ENCODE measurements at places on chromosomes 13 and 19.

- no peak for DNase-seq
Observed at GRCh38 chr19:1113986-1114483, 10.2 kb downstream of the GPX4 start.

GRCh38 chr13:41697578-41697977, 240.2 kb downstream of the RGCC start:
- no peak for DNase-seq

- no peak for DNase-seq
Observed at GRCh38 chr13:34411177-34411576, 530.9 kb upstream of the NBEA start.

GRCh38 chr13:41756198-41756880, 204.6 kb downstream of the VWA8 start:
- no peak for DNase-seq

DNA sequence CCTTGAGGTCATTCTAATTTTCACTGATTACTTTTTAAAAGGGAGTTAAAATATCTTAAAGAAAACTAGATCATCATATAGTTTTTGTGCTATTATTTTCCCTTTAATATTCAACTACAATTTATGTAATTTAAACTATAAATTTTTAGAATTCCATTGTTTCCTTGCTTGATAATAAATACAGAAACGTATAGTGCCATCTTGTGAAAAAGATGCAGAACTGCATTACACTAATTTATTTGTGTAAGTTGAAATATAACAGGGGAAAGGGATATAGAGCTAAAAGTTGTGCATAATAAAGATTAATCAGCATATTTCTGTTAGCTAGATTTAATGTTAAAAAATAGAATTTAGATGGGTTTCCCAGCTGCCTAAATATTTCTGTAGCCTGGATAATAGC, 61.5 kb upstream of the TDRD3 start:
- DNase-seq = peak; percentile 5

GRCh38 chr13:52815330-52815729, 33.1 kb downstream of the PCDH8 start:
- DNase-seq = no peak

DNA sequence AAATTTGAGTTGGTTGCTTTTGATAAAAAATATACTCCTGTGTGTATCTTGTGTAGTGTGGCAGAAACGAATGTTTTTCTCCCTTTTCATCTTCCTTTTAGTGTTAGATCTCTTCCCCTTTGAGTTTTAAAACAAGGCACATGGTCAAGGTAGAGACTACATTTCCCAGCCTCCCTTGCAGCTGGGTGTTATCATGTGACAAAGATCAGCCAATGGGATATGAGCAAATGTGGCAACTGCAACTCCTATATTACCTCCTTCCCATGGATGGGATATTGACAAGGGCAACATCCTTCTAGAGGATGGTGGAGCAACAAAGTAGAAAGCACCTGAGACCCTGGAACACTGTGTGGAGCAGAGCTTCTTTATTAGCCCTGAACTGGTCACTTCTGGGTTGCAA, 42.4 kb downstream of the ADGRE3 start:
- DNase-seq = no peak
